ENCODE measurements at places on chromosomes 7 and 10.

GRCh38 chr10:102281102-102281487, 35.8 kb downstream of the GBF1 start:
- peak; percentile 19 for DNase-seq

DNA sequence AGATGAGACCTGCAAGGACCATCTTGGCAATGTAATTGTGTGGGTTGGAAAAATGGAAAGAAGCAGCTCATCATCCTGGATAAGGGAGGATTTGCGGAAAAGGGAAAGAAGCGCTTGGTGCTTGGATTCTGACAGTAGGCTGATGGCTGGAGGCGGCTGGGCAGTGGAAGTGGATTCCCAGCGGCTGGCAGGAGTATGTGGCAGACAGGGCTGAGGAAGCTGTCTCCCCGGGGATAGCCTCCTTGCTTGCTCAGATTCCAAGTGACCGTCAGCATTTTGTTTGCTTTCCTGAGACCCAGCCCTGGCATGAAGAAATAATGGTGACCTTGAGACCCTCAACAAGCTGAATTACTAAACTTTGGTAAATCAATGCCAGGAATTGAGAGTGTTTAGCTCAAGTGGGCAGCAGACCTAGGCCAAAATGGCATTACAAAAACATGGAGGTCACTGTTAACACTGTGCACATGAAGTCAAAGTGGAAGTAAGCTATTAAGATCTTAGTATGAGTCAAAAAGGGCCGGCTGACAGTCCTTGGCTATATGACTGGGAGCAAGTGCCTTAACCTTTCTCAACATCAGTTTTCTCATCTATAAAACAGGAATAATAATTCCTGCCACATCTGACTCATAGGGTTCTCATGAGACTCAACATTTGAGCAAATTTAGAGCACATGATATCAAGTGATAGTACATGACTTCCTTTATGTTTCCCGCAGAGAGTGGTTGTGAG, 21.3 kb downstream of the SLC25A28 start:
- no peak for DNase-seq

DNA sequence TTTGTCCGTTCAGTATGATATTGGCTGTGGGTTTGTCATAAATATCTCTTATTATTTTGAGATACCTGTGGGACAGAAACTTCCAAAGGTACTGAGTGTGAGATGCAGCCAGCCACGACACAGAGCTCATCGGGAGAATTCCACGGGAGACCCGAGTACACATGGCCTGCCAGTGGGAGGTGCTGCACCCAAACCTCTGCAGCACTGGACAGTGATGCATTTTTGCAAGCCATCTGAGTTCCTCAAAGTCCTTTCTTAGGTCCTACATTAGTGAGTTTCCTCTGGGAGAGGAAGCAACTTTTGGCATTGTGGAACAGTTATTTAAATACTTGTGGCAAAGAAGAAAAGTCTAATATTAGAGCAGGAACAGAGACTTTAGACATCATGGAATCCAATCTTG, 77.5 kb downstream of the ARID5B start:
- DNase-seq: no peak

DNA sequence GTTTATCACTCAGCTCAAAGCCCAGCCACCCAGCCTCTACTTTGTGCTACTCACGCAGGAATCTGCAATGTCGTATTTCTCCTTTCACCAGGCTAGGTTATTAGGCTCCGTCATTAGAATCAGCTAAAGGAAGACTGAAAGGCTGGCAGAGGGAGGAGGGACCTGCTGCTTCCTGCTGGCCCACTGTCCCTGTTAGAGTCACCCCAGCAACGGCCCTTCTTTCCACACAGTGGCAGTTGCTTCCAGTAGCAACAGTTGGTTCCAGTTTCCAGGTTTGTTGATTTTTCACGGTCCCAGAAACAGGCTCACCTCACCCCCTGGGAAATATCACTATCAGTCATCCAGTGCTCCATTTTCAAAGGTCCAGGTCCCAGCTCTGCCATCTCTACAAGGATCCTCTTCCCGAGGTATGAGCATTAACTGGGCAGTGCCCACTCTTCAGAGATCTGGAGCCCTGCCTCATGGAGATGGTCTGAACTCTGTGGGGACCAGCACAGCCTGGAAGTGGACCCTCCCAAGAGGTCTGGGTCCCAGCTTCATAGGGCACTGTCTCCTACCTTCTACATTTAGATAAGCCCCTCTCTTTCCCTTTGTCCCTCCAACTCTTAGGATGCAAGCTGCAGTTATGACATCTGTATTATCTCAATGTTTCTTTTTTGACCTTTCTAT, 15.9 kb downstream of the ODAD2 start:
- DNase-seq: no peak

GRCh38 chr10:89330537-89331212, 2.9 kb downstream of the IFIT3 start:
- no peak for DNase-seq

- no peak for DNase-seq
Observed at GRCh38 chr7:51189777-51190176, 126.8 kb downstream of the COBL start.

- DNase-seq: no peak
Observed at GRCh38 chr10:129187331-129187730, 279.7 kb upstream of the MGMT start.

DNA sequence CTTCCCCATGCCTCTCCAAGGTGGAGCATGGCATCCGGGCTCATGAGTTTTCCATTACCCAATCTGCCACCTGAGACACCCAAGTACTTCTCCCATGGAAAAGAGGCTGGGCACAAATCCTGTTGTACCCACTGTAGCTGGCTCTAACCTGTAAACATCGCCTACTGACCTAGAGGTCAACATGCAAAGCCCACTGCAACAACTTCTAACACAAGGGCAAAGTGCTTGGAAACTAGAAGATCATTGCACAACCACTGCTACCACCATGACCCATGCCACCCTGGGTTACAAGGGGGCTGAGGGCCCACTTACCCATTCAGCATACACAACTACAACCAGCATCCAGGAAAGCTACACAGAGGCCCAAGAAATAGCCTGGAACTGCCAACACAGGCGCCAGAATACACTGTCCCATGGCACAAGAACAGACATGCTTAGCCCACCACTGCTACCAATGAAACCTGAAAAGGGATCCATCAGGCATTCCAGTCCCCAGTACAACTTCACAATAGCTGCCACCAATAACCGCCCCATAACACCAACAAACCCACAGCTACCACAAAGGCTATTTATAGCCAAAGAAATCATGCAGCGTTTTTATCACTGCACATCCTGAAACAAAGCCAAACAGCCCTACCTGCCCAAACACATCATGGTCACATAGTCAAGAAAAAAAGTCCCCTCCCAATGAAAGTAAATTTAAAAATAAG, 63.4 kb downstream of the RNF32 start:
- no peak for DNase-seq

GRCh38 chr10:125027871-125028869, 86.2 kb downstream of the ZRANB1 start:
- peak; percentile 64 for DNase-seq

DNA sequence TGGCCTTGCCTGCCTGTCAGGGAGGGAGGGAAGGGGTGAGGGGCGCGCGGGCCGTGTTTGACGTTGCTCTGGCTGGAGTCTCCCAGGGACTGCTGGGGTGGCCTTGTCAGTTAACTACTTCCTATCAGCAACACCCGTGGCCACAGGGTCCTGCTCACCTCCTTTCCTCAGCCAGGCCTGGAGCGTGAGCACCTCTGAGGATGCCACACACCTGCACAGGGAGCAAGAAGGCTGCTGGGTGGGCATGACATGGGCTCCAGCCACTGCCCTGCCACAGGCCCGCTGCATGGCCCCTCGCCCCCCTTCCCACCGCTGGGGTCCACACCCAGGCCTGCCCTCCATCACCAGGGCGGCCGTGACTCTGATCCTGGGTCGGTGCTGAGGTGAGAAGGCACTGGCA, 212.4 kb downstream of the ELFN1 start:
- no peak for DNase-seq

GRCh38 chr10:98361131-98362025, 53.6 kb downstream of the PYROXD2 start:
- DNase-seq: no peak

DNA sequence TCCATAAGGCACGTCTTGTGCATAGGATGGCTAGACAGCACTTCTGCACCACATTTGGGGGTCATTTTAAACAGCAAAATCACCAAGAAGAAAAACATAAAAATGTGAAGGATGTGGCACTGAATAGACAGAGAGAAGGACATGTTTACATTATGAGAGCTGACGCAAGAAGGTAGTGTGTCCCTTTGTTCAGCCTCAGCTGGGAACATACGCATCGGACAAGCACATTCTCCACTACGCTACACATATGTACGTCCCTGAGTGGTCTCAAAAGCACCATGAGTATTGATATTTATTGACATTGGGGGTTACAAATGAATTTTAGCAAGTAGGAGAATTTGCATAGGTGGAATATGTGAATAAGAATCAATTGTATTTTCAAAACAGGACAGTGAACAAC, 20.2 kb downstream of the DDC start:
- DNase-seq: no peak

- no peak for DNase-seq
Observed at GRCh38 chr10:64444163-64444562, 923.0 kb downstream of the REEP3 start.
